Right ventricle myocardium superior (tissue), 1 donor: ENCODE measurements at places on chromosomes 4 and X. TPM values are rescaled to one million over a fixed set of nuclear protein-coding genes. Genes with fewer than 3 reads are reported as not detected.

The ERAS gene
- total RNA-seq = not detected

- no peak for DNase-seq
Observed at GRCh38 chr4:81550388-81550859, 78.7 kb upstream of the RASGEF1B start.

DNA sequence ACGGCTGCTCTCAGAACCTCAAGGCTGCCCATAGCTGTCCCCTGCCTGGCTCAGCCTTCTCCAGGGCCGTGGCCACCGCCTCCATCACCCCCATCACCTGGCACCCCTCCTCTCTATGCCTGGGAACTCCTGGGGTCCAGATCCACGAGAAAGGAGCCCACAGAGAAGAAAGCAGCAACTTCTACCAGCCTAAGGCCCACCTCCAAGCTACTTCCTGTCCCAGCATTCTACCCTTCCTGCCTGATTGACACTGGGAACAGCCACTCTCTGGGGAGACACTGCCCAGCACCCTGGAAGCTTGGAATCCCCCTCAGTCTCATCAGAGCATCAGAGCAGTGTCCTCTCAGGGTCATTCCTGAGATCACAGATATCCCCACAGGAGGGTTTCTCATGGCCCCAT lies 36.9 kb upstream of the PROM1 start:
- no peak for DNase-seq

The CCNI gene
- 242 TPM for total RNA-seq

DNA sequence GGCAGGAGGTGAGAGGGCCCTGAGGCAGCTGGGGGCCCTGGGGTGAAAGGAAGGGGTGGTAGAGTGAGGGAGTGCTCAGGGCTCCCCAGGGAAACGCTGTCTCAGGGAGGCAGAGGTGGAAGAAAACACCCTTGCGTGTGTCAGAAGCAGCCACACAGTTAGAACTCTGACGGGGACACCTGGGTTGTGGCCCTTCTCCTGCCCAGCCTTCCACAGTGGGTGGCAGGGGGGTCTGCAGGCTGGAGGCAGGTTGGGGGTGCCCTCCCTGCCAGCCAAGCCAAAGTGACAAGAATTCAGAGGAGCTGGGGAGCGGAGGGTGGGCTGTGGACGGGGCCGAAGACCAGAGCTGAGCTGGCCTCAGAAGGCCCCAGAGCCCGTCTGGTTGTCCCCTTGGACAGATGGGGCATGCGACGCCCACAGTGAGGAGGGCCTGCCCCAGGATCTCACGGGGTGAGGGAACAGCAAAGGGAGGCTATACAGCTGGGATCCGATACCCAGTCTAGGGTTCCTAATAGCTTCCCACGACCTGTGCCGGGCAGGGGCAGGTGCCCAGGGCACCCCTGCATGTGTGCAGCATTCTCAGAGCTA lies 105.2 kb upstream of the ADRA2C start:
- no peak for DNase-seq
